Activated CD4-positive, CD25-positive, alpha-beta regulatory T cell treated with anti-CD3 and anti-CD28 coated beads, Interleukin-2, amount 50 U/mL, for 24 hours (primary cell): ENCODE measurements at places on chromosomes 6 and 20.

DNA sequence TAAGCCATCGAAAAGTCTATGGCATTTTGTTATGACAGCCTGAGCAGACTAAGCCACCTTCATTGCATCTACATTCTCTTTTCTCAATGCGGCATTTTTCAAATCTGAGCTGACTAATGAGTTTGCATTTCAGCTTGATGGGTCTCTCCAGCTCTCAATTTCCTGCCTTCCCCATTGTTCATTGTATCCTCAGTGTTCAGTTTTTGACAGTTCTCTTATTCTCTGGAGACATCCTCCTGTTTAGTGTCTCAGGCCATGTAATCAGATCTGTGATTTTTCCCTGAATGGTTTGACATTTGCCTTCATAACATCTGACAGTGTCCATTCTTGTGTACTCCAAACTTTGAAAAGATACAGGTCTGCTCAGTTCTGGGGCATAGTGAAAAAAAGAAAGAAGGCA lies 27.9 kb upstream of the MCM3 start:
- ATAC-seq, result no peak

- no peak for ATAC-seq
Observed at GRCh38 chr6:83231146-83231545, 38.0 kb downstream of the RWDD2A start.

DNA sequence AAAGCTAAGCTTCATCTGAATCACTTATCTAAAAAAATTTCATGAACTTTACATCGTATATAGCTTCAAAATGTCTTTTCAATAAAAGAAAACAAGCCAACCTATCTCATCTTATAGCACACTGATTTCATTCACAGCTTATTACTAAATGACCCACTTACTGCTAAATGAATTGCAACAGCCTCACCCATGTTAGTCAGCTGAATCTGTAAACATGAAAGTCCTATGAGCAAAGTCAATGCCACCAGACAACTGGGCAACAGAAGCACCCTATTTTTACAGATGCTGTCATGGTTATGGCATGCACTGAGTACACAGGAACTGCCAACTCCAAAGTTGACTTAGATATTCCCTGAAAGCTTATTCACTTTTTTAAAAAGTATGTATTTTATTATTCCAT lies 41.2 kb upstream of the DST start:
- no peak for ATAC-seq

DNA sequence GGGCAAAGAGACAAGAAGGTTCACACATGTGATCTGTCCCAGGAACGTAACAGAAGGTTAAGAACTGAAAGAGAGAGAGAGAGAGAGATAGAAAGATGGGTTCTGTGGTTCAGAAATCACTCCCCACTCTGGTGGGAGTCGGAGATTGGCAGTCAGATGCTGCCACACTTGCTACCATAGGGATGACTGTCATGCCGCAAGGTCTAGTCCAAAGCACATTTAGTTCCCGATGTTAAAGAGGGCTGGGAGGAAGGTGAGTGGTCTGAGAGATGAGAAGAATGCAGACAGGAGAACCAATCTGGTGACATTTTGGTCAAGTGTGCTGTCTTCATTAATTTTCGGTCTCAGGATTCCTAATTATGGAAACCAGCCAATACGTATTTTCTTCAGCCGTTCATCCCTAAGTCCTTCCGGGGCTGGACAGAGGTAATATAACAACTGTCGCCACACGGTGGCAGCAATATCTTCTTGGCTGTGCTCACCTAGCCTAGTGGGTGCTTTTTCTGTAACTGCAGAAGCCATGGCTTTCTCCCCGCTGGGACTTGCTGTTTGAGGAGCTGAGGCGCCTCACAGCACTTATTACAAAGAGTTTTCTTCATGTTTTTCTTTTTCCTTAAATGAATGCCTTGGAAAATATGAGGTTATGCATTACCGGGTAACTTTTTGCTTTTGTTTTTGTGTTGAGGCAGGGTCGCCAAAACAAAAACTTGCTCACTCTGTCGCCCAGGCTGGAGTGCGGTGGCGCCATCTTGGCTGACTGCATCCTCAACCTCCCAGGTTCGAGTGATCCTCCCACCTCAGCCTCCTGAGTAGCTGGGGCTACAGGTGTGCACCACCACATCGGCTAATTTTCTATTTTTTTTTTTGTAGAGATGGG lies 46.0 kb downstream of the SLC35D3 start:
- ATAC-seq, result peak; percentile 70

DNA sequence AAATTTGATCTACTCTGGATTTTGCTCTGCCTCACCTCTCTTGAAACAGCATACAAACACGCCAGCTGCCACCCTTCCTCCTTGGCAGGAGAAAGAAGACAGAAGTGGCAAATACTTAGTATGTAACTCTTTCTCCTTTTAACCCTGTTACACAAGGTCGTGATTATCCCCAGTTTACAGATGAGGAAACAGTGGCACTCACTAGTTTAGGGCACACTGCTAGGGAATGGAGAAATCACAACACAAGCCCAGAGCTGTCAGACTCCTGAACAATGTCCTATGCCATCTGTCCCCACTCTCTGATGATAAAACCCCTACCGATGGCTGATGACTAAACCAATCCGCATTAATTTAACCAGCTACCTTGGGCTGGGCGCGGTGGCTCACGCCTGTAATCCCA lies 79.7 kb downstream of the FGD2 start:
- no peak for ATAC-seq

GRCh38 chr6:130307752-130308361 lies 58.0 kb upstream of the TMEM200A start:
- ATAC-seq, result no peak
